ENCODE measurements at places on chromosomes 5 and 9. TPM values are rescaled to one million over a fixed set of nuclear protein-coding genes. Genes with fewer than 3 reads are reported as not detected.

ADRA1B gene
- total RNA-seq = 4.7 TPM

SLC23A1 gene
- 0.46 TPM for total RNA-seq

MRPS27 gene
- 67.3 TPM for total RNA-seq

- H3K36me3 ChIP-seq = no peaks in the 10 kb centered on the region
- H3K27me3 ChIP-seq = no peaks in the 10 kb centered on the region
- no peaks in the 10 kb centered on the region for H3K4me1 ChIP-seq
- H3K27ac ChIP-seq = no peak overlapping the region
These were observed 87.3 kb downstream of the INSYN2B start for GRCh38 chr5:169893010-169893409.

DNA sequence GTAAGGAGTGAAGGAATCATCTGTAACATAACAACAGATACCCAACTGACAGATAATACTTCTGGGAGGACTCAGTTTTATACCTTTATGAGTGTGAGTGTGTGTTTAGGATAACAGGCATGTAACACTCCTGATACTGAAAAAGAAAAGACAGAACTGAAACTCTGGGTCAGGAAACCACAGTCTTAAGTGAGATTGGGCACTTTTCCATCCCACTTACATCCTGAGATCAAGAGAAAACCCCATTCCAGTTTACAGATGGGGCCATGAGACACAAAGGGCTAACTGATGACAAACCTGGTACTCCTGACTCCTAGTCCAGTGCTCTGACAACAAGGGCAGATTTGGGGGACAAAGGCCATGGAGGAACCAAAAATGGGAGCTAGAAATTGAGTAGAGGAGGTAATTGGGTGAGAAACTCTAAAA lies 18.0 kb downstream of the IL5 start:
- H3K27me3 ChIP-seq = no peaks in the 10 kb centered on the region
- DNase-seq = no peak
- no peak overlapping the region for H3K4me3 ChIP-seq
- H3K36me3 ChIP-seq = no peaks in the 10 kb centered on the region
- no peak overlapping the region for H3K27ac ChIP-seq

- peak within 1 kb of the TSS; percentile 77 for H3K27ac ChIP-seq
- DNase-seq = peak; percentile 72
- H3K27me3 ChIP-seq = peaks cover 6% of the 10 kb centered on the region
- H3K4me3 ChIP-seq = peak within 1 kb of the TSS; percentile 7
These were observed at the start of gene S1PR3 for GRCh38 chr9:88991066-88992034. Gene S1PR3, plus strand, starts transcription at chr9:88991468. Its CDS starts 9,733 bp downstream, at chr9:89001201.

- H3K27ac ChIP-seq = no peak overlapping the region
- no peaks in the 10 kb centered on the region for H3K4me1 ChIP-seq
- DNase-seq = peak; percentile 2
These were observed 10.9 kb upstream of the IL3 start for GRCh38 chr5:132049559-132049958.

DNA sequence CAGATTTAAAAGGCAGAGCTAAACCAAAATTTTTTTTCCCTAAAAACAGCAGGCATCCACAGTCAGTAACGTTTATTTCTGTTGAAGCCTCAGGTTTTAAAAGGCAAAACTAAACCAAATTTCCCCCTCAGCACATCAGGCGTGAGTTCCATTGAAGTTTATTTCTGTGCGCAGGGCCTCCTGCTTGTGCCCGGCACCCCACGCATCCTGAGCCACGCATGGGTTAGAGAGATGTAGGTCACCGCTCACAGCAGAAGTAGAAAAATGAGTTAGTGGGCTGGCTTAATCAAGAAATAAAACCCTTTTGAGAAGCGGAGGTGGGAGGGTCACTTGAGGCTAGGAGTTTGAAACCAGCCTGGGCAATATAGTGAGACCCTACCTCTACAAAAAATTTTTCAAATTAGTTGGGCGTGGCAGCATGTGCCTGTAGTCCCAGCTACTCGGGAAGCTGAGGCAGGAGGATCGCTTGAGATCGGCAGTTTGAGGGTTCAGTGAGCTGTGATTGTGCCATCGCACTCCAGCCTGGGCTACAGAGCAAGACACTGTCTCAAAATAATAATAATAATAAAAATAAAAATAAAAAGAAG lies 75.6 kb upstream of the SPIN1 start:
- H3K27me3 ChIP-seq = no peaks in the 10 kb centered on the region
- H3K27ac ChIP-seq = no peak overlapping the region
- H3K4me1 ChIP-seq = no peaks in the 10 kb centered on the region

DNA sequence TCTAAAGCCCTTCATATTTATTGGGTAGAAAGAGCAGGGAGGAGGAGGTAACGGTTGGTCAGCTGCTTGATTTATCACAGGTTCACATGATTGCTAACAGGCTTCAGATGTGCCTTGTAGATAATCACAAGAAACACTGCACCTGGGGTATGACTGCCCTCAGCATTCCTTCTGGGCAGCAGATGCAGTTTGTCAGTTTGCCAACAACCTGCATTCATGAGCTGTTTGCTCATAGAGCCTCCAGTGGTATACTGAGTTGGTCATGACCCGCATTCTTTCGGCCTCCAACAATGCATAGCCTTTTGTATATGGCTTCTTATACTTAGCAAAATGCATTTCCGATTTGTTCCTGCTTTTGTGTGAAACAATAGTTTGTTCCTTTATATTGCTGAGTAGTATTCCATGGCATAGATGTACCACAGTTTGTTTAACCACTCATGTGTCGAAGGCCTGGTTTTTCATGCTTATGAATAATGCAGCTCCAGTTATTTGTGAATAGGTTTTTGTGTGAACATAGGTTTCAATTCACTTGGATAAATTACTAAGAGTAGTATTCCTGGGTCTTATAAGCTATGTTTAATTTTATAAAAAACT lies 83.6 kb downstream of the ARHGEF28 start:
- H3K27me3 ChIP-seq = no peaks in the 10 kb centered on the region
- no peaks in the 10 kb centered on the region for H3K36me3 ChIP-seq
- H3K4me1 ChIP-seq = peaks cover 21% of the 10 kb centered on the region
- H3K27ac ChIP-seq = no peak overlapping the region
- H3K4me3 ChIP-seq = no peak overlapping the region
- DNase-seq = no peak

GRCh38 chr5:56166671-56167385 lies 66.3 kb downstream of the ANKRD55 start:
- no peak overlapping the region for H3K27ac ChIP-seq
- peaks cover 29% of the 10 kb centered on the region for H3K4me1 ChIP-seq
- H3K36me3 ChIP-seq = no peaks in the 10 kb centered on the region
- DNase-seq = no peak
- no peaks in the 10 kb centered on the region for H3K27me3 ChIP-seq

GRCh38 chr5:61333954-61334867 lies 2.2 kb downstream of the ZSWIM6 start:
- H3K4me3 ChIP-seq = peak overlapping the region; percentile 98
- no peaks in the 10 kb centered on the region for H3K4me1 ChIP-seq
- no peak overlapping the region for H3K27ac ChIP-seq
- H3K36me3 ChIP-seq = no peaks in the 10 kb centered on the region
- H3K27me3 ChIP-seq = no peaks in the 10 kb centered on the region
- no peak for DNase-seq

All from adrenal gland (tissue), 19 donors.